ENCODE measurements at places on chromosomes 11 and 22.

DNA sequence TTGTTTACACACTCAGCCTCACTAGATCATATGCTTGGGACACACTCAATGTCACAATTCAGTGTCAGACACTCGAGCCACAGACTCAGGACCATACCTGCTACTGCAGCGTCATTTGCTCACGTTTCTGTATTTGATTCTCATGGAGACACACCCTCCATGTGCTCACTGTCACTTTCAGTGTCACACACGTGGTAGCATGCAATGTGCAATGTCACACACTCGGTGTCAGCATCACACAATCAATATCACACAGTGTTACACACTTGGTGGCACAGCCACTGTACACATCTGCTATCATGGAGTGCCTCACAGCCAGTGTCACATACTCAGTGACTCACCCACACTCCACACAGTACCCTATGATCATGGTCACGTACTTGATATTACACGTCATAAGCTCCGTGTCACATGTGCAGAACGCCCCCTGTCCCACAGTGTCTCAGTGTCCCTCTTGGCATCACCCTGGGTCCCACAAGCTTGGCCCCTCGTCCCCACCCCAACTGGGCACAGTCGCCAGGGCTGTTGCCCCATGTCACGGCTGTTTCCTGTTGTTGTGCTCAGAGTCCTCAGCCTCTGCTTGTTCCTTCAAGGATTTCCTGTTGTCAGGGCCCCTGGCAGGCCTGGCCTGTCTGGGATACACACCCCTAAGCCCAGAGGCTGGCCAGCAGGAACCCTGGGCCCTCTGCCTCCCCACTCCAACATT, 49.6 kb downstream of the PDE2A start:
- DNase-seq: no peak

DNA sequence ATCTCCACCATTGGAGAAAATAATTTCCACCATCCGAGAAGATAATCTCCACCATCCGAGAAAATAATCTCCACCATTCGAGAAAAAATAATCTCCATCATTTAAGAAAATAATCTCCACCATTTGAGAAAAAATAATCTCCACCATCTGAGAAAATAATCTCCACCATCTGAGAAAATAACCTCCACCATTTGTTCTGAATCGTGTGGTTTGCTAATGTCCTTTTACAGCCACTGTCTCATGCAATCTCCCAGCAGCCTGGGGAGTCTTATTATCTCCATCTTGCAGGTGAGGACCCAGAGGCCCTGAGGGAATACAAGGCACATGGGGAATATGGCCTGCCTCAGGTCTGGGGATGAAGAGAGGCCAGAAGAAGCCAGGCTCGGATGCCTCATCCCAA, 54.1 kb upstream of the TCF20 start:
- DNase-seq: no peak

DNA sequence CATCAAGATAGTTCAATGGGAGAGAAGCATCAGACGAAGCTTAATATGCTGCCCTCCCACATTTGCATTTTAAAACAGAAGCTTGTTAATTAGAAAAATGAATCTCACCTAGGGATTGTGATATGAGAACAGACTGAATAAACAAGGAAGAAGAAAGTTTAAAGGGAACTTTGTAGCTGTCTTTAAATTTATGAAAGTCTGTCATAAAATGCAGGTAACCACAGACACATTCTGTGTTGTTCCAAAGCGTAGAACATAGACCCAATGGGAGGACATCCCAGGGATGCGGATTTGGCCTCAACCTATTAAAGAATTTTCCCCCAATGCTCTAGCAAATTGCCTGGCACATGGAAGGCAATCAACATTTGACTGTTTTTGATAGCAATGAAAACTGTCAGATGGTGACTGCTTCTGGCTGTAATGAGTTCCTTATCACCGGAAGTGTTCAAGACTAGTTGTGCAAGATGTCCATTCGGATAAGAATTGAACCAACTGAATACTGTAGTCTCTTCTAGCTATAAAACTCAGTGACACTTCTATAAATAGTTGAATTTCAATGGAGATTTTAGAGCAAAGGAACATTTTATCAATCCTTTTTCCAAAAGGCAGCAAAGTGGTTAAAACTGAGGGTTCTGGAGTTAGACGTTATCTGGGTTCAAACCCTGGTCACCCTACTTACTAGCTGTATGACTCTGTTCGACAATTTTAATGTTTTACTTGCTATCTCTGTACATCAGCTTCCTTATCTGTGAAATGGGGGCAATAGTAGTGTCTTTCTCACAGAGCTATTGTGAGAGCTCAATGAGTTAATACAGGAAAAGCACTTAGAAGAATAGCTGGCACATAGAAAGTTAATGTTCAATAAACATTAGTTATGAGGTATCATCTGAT, 64.9 kb downstream of the LIF start:
- no peak for DNase-seq

DNA sequence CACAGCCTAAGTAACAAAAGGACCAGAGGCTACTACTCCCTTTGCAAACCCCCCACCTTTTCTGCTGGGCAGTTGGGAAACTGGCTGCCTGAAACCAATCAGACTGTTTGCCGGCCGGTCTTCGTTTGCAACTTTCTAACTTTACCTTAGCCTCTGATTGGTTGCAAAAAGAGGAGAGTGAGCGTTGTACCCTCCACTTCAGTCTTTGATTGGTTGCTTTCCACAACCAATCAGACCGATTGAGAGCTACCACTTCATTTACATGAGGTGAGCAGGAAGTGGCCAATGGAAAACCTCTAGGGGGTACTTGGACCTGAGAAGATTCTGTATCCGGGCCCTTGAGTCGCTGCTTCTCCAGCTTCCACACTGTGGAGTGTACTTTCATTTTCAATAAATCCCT, 18.8 kb upstream of the CLNS1A start:
- DNase-seq: no peak

DNA sequence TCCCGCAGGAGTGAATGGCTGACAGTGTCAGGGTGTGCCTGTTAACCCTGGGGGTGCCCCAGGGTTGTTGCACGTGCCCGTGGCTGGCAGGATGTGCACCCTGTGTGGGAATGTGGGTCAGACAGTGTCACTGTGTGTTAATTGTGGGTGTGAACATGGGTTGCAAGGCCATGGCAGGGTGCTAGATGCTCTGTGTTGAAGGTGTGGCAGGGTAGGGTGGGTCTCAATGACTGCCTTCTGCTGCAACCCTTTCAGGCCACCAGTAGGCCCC, 8.3 kb downstream of the RIN1 start:
- no peak for DNase-seq

DNA sequence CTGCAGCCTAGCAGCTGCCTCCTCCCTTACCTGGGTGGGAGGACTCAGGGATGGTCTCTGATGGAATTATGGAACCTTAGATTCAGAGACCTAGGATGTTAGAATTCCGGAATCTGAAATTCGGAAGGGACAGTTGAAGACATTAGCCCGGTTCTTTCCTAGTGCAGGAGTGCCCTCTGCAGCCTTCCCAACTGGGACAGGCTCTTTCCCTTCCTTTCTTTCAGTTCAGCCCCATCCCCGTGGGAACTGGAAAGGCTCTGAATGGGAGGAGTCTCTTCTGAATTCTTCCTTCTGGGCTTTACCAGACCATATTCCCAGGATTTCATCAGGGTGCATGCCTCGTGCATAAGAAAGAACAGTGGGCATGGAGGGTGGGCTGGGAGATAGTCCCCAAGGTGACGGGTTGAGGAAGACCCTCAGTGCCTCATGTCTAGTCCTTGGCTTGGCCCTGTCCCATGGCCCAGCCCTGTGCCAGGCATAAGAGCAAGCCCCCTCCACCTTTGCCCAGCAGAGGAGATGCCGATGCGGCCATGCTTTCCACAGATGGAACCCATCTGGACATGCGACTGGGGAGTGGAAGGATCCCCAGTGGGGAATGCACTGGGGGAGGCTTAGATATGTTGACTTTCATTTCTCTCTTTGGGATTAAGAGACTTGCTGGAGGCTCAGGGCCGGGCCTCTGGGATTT, 14.4 kb downstream of the DNAJB13 start:
- no peak for DNase-seq

- no peak for DNase-seq
Observed at GRCh38 chr11:62669420-62670161, 1.9 kb upstream of the UQCC3 start.

GRCh38 chr22:35177811-35178210, 79.5 kb upstream of the HMGXB4 start:
- no peak for DNase-seq

DNA sequence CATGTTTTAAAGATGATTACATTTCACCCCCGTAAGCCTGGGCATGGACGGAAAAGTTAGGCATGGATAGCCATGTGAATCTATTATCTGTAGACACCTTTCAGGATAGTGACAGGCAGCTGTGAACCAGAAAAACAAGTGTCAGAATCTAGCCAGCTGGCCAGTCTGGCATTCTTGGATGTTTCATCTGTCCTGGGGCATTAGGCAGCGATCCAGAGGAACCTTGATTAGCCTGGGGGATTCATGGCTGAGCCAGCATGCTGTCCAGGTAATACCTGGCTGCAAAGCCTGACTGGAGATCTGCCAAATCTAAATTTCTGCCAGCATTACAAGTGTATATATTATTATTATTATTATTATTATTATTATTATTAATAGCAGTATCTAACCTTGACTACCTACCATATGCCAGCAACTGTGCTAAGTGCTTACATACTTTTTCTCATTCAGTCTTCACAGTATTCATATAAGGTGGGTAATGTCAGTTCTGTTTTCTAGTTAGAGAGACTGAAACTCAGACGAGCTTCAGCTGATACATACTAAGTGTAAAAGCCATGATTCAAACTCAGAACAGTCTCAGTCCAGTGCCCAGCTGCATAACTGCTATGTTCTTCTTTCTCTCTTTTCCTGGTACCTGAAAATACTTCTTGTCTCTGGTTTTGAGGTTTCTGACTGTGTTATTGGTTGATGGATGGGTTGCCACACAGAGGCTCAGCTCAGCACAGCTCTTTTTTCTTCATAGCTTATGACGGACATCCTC, 12.8 kb downstream of the BMAL1 start:
- DNase-seq: no peak

Measured in IMR-90 (cell line).